Inflammatory macrophage (primary cell): ENCODE measurements at places on chromosomes 4 and X.
A peak's percentile ranks its signal among the peaks of the same experiment; 100 is the strongest.

- no peak for DNase-seq
Measured at GRCh38 chr4:100083289-100083688, 107.0 kb downstream of the DDIT4L start.

- DNase-seq = no peak
Measured at GRCh38 chrX:8274170-8274569, 103.1 kb upstream of the VCX2 start.

DNA sequence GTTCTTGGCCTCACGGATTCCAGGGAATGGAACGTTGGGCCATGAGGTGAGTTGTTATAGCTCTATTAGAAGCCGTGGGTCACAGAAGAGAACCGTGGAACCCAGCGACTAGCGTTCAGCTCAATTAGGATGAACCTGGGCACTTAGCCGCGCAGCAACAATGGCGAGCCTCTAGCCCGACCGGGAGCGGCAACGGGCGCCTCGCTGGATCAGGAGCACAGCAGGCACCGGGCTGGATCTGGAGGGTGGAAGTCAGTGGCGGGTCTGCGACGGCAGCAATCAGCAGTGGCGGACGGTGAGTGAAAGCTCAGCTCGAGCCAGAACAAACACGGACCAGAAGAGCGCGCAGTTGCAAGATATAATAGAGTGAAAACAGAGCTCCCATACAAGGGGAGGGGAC lies 34.2 kb downstream of the AGA start:
- DNase-seq = no peak

GRCh38 chr4:47686294-47686872 lies 151.5 kb downstream of the CORIN start:
- peak; percentile 81 for DNase-seq

DNA sequence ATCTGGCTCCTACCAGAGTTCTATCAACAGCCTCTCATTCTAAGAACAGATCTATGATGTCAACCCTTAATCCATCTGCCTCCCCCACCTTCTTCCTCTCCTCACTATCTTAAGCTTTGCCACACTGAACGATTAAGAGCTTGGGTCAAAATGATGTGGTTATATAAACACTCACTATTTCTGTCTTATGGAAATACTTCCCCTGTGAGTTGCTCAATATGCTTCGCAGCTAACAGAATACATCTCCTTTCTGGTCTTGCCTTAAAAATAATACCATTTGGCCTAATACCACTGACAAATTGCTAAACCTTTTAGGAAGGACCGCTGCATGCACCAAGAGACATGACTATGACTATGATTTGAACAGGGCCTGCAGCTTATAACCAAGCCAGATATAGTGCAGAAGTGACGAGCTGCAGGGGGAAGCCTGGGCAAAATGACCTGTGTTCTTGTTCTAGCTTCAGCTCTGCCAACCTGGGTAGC lies 130.9 kb downstream of the RNF150 start:
- DNase-seq = peak; percentile 83

DNA sequence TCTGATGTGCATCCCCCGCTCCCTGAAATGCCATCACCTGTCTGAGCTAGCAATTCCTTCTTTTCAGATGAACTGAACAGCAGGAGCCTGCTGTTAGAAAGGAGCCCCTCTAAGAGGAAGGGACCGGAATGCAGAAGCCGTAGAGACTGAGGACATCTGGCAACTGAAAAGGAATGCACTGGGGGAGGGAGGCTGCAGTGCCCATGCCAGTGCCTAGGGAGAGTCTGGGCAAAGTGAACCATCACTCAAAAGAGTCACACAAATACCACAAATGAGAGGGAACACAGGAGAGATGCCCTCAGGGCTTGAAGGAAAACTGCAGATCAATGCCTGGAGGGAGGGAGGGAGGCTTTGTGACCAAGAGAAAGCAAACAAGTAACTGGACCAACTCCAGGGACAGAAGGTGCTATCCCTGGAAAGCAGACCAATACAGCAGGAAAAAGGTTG lies 93.9 kb upstream of the CBR4 start:
- DNase-seq = no peak

DNA sequence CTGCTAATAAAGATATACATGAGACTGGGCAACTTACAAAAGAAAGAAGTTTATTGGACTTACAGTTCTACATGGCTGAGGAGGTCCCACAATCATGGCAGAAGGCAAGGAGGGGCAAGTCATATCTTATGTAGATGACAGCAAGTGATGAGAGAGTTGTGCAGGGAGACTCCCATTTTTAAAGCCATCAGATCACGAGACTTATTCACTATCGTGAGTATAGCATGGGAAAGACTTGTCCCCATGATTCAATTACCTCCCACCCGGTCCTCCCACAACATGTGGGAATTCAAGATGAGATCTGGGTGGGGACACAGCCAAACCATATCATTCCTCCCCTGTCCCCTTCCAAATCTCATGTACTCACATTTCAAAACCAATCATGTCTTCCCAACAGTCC lies 50.9 kb upstream of the GRID2 start:
- no peak for DNase-seq

DNA sequence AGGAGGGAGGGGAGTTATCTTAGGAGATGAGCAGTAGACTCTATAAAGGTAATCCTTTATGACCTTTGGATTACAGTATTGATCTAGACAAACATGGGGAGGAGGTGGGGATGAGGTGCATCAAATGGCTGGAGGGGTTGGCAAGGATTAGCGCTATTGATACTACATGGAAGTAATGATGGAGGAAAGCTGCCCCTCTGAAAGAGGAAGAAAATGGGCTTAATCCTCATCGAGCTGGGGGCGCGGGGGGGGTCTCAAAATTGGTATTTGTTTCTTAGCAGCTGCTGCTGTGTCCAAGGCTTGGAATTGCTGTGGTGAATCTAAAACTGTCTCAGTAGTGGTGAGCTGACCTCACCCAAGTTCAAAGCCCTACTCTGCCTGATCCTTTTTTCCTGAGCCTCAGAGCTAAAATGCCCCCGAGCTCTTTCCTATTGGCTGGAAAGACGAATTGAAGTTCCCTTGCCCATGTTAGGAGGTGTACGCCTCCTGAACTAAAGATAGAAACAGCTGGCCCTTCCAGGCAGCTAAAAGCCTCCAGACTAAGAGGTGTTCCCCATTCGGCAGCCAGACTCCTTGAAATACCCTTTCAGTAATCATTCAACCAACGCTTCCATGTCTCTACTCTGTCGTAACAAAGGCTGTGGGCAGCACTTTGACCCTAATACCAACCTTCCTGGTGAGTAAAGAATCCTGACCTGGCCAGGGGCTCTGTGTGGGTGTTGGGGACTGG lies at the start of gene ITGB1BP2:
ITGB1BP2 (plus strand) TSS at position 556 of the 730 bp plus-strand sequence; CDS start at position 613, 57 bp downstream.
- DNase-seq = peak; percentile 55

- no peak for DNase-seq
Measured at GRCh38 chr4:7861440-7861881, 78.2 kb downstream of the AFAP1 start.

GRCh38 chrX:54288968-54289367 lies 68.9 kb downstream of the WNK3 start:
- DNase-seq = no peak

DNA sequence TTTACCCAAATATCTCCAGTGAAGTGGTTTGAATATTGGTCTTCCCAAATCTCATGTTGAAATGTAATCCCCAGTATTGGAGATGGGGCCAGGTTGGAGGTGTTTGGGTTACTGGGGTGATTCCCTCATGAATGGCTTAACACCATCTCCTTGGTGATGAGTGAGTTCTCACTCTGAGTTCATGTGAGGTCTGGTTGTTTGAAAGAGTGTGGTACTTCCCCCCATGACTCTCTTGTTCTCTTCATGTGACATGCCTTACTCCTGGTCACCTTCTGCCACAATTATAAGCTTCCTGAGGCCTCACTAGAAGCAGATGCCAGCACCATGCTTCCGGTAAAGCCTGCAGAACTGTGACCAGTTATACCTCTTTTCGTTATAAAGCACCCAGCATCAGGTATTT lies 32.9 kb upstream of the OTUD4 start:
- no peak for DNase-seq

DNA sequence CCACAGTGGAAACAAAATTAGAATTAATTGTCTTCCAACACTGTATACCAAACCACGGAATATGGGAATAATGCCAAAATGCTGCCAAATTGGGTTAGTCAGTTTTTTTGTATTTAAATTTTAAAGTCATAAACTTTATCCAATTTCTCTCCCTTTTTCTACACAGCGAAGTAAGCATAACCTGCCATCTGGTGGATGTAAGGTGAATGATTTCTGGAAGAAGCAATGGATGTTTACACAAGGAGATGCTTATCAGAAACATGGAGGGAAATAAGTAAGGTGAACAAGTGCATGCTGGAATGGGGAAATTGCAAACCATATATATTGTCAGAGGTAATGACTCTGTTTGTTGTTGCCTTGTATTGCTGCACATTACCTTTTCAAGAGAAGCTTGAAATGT lies 691.9 kb downstream of the TECRL start:
- no peak for DNase-seq

DNA sequence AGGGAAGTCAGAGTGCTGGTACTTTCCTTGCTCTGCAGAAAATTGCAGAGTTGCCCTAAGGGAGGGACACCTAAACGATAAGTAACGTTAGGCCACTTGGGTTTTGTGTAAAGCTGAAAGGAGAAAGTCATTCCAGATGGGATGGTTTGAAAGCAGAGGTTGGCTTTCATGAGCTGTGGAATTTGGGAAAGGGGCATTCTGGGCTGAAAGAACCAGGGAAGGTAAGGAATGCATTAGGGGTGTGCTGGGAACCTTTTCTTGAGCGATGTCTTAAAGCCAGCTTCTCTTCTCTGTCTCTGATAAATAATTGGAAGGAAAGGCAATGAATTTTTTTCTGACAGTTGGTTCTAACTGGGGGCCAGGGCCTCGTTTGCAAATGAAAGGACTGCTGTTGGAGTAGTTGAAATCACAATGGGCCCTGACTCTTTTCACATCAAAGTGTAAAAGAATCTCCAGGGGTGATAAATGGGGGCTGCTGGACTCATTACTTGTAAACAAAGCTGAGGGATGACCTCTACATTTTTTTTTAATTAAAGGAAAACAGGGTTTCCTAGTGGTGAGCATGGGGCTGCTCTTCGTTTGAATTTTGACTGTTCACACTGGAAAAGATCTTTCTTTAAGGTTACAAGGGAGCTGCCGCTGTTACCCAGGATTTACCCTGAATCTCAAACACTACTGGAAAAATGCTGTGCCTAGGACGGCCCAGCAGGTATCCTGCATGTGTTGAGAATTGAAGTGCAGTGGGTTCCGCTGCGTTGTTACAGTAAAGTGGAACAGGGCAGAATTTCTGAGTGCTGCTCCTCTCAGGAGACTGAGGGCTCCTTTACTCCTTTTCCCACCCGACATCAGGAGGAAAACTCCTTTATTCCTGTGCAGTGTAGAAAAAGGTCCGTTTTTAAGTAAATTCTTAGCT lies 25.0 kb downstream of the AFF1 start:
- DNase-seq = no peak

- peak; percentile 8 for DNase-seq
Measured at GRCh38 chrX:70998411-70999027, 67.6 kb upstream of the SLC7A3 start.

- no peak for DNase-seq
Measured at GRCh38 chr4:84563002-84563401, 19.9 kb upstream of the CDS1 start.

GRCh38 chr4:125390727-125391126 lies 76.0 kb downstream of the FAT4 start:
- DNase-seq = no peak

- DNase-seq = peak; percentile 33
Measured at GRCh38 chrX:119427024-119427794, 28.1 kb downstream of the SLC25A43 start.

GRCh38 chr4:152039691-152040090 lies 278.9 kb upstream of the GATB start:
- DNase-seq = no peak

DNA sequence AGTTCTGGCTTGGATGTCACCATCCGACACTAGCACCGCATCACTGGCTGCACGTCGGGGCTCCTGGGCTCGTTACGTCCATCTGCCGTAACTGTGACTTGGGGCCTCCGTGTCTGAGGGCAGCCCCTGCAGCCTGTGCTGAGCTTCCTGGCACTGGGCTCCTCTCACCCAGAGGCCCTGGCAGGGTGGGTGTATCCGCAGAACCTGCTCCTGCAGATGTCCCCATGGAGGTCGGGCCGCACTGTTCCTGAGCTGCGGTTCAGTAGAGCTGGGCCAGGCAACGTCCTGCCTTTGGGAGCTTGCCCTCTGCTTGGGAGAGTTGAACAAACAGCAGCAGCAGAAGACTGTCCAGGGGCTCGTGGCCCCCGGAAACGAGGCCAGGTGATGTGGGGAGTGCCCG lies 71.4 kb downstream of the RGS12 start:
- DNase-seq = no peak

GRCh38 chr4:32022071-32022470 lies 1301.9 kb downstream of the PCDH7 start:
- DNase-seq = no peak

DNA sequence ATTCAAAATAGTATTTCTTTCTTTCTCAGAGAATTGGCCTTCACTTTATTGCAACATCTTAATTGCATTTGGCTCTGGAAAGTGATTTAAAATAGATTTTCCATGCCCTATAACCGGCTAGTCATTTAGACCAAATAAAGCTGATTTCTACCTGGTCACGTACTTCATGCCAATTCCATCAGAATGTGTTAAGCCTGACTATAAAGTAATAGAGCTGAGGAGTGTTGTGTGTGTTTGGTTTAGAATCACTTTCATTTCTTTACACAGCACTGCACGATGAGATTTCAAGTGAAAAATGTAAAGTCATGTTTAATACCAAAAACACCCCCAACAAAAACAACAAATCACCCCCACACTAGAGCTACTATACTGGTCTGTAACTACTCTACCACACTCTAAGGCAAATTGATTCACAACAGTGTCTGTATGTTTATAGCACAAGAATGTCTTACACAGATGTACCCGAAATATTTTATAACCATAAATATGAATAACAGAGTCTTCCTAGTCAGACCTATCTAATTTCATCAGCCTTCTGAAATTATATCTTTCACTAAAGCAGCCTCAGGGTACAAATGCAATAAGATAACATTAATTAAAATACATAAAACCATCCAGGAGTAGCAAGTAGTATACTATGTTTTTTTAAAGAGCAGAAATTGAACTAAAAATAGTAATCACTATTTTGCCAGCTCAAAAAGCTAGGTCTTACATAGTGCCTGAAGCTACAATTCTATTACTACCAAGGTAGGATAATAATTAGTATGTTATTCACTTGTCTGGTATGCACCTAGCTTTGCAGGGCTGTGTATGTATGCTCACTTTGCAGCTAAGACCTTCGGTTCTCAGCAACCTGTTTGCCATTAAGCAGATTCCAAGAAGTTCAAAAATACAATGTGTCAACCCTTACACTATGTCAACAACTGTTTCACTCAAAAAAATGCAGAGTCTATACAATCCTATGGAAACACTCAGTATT lies 28.4 kb downstream of the APBB2 start:
- no peak for DNase-seq

DNA sequence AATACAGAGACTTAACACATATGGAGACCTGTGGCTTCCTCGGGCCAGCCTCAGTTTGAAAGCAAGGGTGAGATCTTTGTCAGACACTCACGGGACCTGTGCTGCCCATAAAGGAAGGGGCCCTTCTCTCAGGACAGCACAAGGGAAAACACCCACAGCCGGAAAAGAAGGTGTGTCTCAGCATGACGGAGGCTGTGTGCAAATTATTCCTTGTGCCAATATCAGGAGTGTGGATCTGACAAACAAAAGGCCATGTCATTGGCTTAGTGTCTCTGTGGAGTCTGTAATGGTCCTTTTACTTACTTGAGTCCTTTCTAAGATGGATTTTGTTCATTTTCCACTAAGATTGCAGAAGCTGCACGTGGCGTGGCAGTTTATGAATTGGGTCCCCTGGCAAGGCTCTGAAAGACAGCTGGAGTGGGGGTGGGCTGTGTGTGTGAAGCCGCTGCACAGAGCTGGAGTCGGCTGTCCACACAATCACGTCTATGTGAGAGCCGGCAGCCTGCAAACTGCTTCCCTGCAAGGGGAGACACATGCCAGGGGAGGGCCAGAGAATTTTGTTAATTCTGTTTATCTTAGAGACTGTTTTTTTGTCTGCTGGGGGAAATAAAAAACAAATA lies 1.9 kb downstream of the ENPP6 start:
- no peak for DNase-seq
